ENCODE measurements at places on chromosomes 11 and 22.

- no peak for DNase-seq
Measured at GRCh38 chr22:37514526-37515051, 4.6 kb downstream of the CARD10 start.

DNA sequence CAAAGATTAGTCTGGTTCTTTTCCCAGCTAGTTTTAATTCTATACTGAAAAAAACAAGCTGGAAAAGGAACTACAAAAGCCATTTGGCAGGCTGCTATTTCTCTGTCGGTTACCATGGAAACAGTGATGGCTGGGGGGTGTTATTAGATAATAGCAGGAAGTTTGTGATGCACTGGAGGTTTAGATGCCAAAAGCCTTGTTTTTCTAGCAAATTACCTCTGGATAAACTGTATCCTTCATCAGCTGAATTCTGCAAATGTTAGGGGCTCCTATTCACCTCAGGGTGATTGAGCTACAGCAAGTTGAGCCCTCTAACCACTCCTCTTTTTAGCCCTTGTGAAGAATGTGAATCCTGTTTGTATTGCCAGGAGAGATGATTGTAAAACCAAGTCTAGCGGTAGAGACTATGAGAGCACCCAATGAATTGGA is 25.2 kb downstream of the ALKBH3 start:
- DNase-seq, result no peak

DNA sequence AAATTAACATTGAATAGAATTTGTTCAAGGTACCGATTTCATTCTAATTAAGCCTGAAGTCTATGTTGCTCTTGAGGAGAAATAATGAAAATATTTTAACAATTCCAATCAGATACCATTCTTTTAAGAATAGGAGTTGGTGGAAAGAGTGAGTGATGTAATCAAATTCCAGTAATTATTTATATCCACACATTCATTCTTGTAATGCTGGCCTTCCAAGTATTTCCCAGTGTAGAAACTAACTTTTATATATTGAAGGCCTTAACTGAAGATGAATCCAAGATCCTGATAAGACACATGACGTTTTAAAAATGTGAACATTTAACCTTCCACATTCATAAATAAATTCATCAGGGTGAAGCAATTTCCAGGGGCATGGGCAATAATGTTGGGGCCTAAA is 36.6 kb upstream of the PAX6 start:
- no peak for DNase-seq

- DNase-seq, result no peak
Measured at GRCh38 chr11:76159983-76160661, 46.2 kb downstream of the WNT11 start.

DNA sequence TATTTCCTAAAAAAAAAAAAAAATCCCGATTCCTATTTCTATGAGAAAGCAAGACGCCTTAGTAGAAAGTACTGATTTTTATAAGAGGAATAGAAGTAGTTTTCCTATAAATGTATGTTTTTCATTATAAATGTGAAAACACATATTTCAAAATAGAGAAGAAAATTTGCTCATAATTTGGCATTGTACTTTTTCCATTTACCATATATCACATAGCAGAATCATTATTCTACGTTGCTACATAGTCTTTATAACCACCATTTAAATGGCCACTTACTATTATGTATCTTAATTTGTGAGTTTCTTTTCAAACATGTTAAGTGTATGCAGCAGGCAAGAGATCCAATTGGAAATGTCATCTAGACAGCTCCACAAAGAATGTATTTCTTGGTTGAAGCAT is 99.0 kb downstream of the CCDC34 start:
- no peak for DNase-seq

- DNase-seq, result no peak
Measured at GRCh38 chr11:63765688-63766241, 2.8 kb downstream of the ZFTA start.

DNA sequence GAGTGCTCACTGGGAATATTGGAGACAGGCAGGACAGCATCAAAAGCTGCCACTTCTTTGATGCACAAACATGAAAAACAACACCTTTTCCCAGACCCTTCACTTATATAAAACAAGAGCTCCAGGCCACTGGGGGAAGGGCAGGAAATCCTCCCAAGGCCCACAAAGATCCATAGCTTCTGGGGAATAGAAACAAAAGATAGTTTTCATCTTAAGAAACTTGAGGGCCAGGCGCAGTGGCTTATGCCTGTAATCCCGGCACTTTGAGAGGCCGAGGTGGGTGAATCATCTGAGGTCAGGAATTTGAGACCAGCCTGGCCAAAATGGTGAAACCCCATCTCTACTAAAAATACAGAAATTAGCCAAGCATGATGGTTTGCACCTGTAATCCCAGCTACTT is 15.3 kb downstream of the RTL6 start:
- peak; percentile 5 for DNase-seq

- DNase-seq, result no peak
Measured at GRCh38 chr11:17159441-17159840, 48.3 kb downstream of the PIK3C2A start.

GRCh38 chr11:88357323-88358039 is 19.9 kb upstream of the CTSC start:
- DNase-seq, result no peak

DNA sequence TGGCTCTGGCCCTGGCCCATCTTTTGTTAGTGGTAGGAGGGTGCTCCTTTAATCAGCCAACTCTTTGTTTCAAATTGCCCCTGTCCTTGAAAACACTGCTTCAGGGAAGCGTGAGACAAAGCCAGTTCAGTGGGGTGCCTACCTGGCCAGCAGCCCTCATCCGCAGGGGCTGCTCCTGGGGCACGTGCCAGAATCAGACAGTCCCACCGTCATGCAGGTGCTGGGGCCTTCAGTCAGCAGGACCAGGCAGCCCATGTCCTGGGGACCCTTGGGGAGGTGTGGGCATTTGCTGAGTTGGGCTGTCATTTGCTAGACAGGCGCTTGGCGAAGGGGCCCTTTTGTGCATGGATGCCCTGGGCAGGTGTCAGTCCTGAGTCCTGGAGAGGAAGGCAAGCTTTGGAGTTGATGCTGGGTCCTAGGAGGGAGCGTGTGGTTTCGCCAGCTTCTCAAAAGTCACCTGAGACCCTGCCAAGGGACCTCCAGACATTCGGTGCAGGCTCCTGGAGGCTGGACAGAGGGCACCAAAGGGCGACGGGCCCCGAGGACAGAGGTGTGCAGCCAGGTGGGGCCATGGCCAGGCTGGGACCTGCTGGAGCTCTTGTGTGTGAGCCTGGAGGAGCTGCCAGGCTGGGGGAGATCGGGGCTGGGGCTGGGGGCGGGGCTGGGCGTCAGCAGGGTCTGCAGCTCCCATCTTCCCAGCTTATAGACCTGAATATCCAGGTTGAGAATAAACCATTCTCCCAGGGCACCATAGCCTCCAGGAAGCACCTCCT is 15.0 kb upstream of the RTN4R start:
- no peak for DNase-seq

- DNase-seq, result no peak
Measured at GRCh38 chr11:102225689-102226568, 91.4 kb upstream of the BIRC3 start.

- DNase-seq, result no peak
Measured at GRCh38 chr11:65377777-65378176, 4.7 kb downstream of the SLC25A45 start.

- DNase-seq, result no peak
Measured at GRCh38 chr11:65863889-65864705, 3.9 kb downstream of the MUS81 start.

GRCh38 chr22:39534591-39535356 is 2.2 kb upstream of the RPS19BP1 start:
- DNase-seq, result no peak

GRCh38 chr11:86202013-86202336 is 42.6 kb upstream of the EED start:
- no peak for DNase-seq

- no peak for DNase-seq
Measured at GRCh38 chr22:36153501-36154422, 6.8 kb downstream of the APOL3 start.

- DNase-seq, result peak; percentile 25
Measured at GRCh38 chr11:72338741-72339140, 94.8 kb upstream of the PHOX2A start.

DNA sequence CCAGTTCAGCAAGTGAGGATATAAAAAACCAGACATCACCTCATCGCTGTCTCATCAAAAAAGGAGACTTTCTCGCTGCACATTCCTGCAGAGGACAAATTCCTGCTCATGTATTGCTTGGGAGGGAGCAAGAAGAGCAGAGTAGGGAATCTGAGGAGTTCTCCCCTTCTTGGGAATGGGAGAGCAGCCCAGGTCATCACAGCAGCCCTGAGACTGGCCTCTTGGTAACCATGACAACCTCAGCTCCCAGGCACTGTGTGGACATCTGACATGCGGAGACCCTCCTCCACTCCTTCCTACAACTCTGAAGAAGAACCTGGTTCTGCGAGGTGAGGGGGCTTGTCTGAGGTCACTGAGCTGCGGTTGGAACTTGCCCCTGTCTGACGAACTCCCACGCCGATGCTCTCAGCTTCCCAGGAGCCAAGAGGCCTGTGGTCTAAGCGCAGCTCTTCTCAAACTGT is 17.9 kb downstream of the RFPL1 start:
- DNase-seq, result no peak

- no peak for DNase-seq
Measured at GRCh38 chr22:43088627-43088983, 586 bp downstream of the TTLL1 start.

- no peak for DNase-seq
Measured at GRCh38 chr11:1422481-1422880, 32.7 kb downstream of the BRSK2 start.

DNA sequence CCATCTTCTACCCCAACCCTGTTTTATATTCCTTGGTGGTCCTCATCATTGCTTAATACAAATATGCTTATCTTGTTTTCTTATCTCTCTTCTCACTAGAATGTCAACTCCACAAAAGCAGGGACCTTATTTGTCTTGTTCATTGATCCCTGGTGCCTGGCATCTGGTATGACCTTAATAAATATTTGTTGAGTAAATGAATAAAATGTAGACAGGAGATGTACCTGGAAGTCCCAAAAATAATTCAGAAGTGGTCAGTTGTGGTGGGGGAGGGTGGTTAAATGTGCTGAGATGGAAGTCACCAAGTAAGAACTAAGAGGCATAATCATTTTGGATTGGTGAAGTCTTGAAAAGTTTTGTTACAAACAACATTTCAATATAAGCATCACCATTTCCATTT is 214.8 kb upstream of the MPPED2 start:
- DNase-seq, result no peak

- DNase-seq, result no peak
Measured at GRCh38 chr11:70604221-70604620, 205.9 kb downstream of the CTTN start.

GRCh38 chr22:37607935-37608476 is 628 bp upstream of the GGA1 start:
- DNase-seq, result no peak

GRCh38 chr11:73249853-73250783 is 22.0 kb upstream of the P2RY6 start:
- no peak for DNase-seq

GRCh38 chr11:45568049-45568448 is 97.4 kb downstream of the CHST1 start:
- no peak for DNase-seq

DNA sequence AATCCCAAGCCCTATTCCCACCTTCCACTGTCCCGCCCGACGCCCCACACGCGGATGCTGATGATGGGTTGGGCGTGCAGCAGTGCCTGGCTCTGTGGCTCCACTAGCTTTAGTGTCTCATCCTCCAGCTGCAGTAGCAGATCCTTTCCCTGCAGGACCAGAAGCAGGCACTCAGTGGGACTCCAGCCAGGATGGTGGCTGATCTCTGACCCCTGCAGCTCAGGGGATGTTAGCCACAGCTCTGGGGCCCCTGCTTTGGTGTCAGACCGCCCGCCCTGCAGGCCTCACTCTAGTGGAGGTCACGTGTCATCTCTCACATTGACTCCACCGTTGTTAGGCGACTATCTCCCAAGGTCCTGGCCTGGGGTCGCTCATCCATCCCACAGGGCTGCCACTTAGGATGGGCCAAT is 11.8 kb downstream of the SMPD1 start:
- no peak for DNase-seq

DNA sequence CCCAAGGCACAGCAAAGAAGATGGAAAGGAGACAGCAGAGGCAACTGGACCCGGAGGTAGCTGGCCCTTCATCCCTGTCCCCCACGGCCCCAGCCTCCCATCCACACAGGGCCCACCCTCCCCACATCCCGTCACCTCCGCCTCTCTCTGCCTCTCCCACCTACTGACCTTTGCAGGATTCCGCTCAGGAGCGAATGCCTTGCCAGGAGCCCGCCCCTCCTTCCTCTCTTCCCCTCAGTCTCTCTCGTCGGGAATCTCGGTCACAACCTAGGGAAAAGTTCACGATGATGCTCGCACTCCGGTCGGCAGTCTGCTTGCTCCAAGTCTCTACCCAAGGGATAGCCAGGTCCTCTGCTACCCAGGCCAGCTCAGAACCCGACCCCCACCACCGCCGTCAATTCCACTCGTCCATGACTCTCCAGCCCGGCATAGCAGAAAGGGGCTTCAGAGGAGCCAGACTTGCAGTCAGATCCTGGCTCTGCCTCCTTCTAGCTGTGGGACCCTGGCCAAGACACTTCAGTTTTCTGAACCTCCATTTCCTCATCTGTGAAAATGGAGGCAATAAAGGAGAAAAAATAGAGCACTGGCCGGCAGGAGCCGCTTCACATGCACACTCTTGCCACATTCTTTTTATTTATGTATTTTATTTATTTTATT is 10.2 kb downstream of the AHNAK start:
- DNase-seq, result no peak

DNA sequence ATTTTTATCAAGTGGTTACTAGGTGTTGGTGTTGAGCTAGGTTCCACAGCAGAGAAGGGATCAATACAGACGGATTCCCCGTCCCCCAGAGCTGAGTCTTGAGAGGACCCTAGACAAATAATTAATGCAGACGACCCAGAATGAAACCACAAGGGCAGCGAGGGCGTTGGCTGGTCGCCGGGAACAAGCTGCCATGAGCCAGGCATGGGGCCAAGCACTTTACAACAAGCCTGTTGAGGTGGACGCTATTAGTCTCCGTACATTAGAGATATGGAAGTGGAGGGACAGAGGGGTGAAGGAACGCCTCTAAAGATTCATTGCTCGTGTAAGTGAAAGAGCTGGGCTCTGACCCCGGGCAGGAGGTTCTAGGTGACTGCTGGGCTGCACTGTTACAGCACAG is 77.1 kb upstream of the EIF3D start:
- DNase-seq, result no peak

- DNase-seq, result no peak
Measured at GRCh38 chr11:34510673-34511072, 2.9 kb downstream of the ELF5 start.

- no peak for DNase-seq
Measured at GRCh38 chr22:47299863-47300697, 537.6 kb downstream of the TBC1D22A start.

GRCh38 chr22:36873614-36874308 is 13.0 kb downstream of the NCF4 start:
- DNase-seq, result peak; percentile 82

DNA sequence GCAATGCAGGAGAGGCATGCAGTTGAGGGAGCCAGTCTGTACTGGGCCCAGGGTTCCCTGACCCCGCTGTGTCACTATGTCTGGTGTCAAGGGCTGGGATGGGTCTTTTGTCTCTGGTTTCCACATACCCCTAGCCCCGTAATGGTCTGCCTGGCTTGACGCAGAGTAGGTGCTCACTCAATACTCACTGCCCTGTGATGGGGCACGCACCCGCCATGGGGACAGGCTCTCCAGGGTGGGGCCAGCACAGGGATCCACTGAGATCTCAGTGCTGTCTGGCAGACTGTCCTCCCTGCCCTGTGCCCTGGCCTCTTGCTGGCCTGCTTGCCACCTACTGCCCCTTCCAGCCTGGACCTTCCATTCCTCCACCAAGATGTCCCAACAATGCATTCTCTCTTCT is 101.7 kb upstream of the CD82 start:
- DNase-seq, result no peak

GRCh38 chr11:58880166-58880565 is 35.7 kb upstream of the GLYATL2 start:
- no peak for DNase-seq

Measured in AG09309 (cell line).